ENCODE measurements at places on chromosomes 7 and 10.

- no peak for DNase-seq
Measured at GRCh38 chr10:130194194-130194990, 58.2 kb downstream of the GLRX3 start.

DNA sequence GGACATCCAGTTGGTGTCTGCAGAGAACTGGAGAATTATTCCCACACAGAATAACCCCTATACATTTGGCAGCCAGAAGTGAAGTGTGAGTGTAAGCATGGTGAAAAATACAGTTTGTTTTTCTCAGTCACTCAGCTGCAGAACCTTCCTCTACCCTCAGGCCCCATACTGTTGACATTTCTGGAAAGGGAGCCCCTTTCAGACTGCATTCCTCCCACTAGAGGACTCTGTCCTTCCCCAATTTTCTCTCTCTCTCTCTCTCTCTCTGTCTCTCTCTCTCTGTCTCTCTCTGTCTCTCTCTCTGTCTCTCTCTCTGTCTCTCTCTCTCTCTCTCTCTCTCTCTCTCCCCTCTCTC lies 86.8 kb upstream of the STEAP1B start:
- DNase-seq, result no peak

GRCh38 chr10:92124616-92125143 lies 166.2 kb downstream of the CPEB3 start:
- DNase-seq, result no peak

- DNase-seq, result no peak
Measured at GRCh38 chr10:33532901-33533300, 198.4 kb upstream of the NRP1 start.

GRCh38 chr7:36207451-36208291 lies 54.6 kb downstream of the EEPD1 start:
- DNase-seq, result no peak

DNA sequence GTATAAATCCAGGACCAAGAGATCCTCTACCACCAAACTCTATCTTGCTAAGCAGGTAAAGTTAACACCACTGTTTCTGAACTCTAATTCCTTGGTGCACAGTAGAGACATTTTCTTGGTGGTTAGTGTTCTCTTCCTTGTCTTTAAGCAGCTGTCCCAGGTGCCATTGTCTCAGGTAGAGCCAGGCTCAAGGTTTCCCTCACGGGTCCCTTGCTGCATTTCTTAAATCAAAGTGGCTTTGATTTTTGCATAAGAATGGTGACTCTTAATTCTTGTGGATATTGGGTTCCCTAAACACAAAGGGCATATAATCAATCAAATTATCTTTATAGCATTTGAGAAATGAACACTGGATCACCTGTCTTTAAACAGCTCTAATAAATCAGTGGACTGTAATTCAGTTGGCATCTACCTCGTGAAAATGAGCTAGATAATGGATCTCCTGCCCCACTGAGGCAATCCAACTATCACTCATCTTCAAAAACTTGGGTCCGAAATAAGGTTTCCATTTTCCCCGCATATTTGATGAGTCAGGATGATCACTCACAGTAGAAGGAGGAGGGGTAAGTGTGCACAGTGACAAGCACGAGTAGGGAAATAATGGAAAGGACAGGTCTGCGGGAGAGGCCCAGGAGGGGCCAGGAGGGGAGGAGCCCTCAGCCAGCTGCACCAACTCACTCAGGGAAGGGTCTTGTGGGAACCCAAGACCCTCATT lies 2.4 kb downstream of the ABCC2 start:
- DNase-seq, result no peak

DNA sequence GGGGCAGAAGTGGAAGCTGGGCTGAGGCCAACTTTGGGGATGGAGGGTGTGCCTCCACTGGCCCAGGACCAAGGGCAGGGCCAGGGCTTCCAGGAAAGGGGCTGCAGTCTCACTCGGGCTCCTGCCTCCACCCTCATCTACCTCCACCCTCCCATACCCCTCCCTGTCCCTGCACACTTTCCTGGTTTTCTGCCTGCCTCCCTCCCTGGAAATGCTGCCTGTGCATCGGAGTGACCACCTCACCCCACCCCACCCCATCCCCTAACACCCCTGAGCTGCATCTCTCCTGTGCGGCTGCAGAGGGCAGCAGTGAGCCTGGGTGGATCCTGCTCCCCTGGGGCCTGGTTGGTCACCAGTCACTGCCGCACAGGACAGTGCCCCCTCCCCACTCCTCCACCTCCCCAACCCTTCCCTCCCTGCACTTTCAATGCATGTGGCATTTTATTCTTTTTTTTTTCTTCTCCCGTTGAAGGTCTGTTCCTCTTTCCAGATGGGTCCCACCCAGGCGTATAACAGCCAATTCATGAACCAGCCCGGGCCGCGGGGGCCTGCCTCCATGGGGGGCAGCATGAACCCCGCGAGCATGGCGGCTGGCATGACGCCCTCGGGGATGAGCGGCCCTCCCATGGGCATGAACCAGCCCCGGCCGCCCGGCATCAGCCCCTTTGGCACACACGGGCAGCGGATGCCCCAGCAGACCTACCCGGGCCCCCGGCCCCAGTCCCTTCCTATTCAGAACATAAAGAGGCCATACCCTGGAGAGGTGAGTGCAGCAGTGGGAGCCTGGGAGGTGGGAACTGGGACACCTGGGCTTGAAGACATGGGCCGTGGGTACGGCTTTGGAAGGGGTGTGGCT lies 54.1 kb upstream of the PPIF start:
- DNase-seq, result no peak

- no peak for DNase-seq
Measured at GRCh38 chr7:47354071-47354470, 227.8 kb downstream of the TNS3 start.

- DNase-seq, result no peak
Measured at GRCh38 chr7:115015619-115016018, 93.7 kb downstream of the MDFIC start.

GRCh38 chr10:119341459-119342301 lies 134.3 kb downstream of the GRK5 start:
- no peak for DNase-seq

GRCh38 chr10:128875030-128875744 lies 591.9 kb upstream of the MGMT start:
- DNase-seq, result no peak

DNA sequence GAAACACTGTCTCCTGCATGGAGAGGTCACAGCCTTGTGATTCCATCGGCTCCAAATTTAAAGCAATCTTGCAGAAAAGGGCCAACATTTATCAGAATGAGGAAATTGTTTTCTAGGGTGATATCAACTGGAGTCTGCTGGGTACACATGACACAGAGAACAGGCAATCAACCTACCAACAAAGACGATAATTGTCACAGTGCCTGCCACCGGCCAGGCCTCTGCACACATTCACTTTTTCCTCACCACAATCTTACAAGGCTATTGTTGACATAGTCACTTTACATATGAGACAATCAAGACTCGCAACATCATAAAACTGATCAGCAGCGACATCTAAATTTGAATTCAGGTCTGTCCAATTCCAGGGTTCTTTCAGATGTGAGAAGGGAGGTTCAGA lies 189.4 kb downstream of the KCNMA1 start:
- DNase-seq, result no peak

DNA sequence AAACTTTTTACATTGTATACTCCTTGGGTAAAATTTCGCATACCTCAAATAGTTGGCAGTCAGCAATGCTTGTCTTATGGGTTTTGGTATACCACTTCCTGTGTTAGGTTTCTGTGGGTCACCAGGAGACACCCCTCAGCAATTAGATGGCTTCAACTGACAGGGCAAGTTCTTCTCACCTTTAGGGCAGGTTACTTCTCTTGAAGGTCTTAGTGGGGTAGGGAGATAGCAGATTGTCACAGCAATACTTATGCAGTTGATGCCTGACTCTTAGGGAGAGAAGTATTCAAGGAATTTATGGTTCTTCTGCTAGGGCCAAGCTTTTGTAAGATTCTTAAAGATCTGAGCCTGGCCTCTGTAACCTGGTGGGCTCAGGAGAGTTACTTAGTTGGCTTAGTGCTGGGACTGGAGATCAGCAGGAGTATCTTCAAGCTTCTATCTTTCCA lies 42.9 kb downstream of the MKLN1 start:
- DNase-seq, result no peak

DNA sequence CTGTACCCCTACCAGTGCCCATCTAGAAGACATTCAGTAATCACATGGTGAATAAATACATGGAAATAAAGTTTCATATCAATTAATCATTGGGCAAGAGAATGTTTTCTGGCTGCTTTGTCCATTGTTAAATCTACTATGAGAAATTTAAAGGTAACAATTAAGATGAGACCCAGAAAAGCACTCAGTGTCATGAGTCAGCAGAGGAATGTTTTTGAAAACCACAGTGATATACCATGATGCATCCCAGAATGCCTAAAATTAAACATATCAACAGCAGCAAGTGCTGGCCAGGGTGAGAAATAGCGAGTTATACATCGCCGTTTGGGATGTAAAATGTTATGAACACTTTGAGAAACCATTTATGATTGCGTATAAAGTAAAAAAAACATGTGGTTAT lies 825.3 kb upstream of the C7orf33 start:
- DNase-seq, result no peak

DNA sequence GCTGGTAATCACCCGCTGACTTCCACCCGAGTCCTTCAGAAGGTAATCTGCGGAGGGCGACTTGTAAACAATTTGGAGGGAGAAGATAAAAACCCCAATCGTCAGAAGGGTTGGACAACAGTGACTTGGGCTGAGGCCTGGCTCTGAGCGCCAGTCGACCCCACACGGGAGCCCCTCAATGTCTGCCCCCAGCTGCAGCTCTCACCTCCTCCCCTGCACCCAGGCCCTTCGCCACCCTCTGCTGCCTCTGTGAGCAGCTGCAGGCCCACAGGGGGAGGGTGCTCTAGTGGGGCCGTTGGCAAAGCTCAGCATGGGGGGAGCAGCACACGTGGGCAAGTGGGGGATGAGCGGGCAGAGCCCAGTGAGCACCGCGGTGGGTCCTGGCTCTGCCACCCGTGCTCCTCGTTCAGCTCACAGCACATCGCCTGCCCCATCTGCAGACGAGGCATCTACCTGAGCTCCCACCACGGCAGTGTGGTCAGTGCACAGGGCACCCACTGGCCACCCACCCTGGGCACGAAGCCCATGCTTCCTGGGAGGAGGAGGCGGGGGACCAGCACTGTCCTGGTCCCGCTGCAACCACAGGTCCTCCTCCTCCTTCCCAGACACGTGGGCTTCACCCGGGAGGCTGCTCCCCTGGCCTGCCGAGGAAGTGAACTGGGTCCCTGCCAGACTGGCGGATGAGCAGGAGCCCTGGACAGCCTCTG lies 280.5 kb downstream of the ELFN1 start:
- DNase-seq, result no peak

GRCh38 chr10:65555192-65555591 lies 1370.6 kb upstream of the LRRTM3 start:
- DNase-seq, result no peak

- DNase-seq, result no peak
Measured at GRCh38 chr7:29527505-29528108, 36.0 kb upstream of the PRR15 start.

DNA sequence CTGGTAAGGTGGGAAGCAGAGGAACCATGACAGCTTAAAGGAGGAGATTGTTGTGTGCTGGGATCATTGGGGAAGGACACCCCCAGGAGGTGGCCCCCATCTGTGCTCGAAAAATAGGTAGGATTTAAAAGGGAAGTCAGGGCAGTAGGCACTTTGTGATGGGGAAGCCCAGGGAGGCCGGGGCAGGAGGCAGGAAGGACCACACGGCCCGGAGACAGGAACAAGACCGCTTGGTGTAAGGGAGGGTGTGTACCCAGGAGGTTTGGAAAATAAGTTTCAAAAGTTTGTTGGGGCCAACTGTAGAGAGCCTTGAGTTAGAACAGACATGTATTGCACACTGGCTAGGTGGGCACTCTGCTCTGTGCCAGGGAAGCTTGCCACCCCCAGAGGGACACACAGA lies 20.7 kb downstream of the ZNF467 start:
- DNase-seq, result no peak

- no peak for DNase-seq
Measured at GRCh38 chr10:3172081-3172445, 519 bp downstream of the PITRM1 start.

DNA sequence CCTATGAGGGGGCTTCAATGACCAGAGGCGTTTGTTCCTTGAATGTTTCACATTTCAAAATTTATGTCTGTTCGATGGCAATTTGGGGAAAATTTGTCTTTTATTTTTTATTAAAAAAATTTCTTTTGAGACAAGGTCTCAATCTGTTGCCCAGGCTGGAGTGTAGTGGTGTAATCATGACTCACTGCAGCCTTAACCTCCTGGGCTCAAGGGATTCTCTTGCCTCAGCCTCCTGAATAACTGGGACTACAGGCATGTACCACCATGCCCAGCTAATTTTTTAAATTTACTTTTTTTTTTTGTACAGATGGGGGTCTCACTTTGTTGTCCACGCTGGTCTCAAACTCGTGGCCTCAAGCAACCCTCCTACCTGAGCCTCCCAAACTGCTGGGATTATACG lies 39.7 kb downstream of the OTUD1 start:
- no peak for DNase-seq

DNA sequence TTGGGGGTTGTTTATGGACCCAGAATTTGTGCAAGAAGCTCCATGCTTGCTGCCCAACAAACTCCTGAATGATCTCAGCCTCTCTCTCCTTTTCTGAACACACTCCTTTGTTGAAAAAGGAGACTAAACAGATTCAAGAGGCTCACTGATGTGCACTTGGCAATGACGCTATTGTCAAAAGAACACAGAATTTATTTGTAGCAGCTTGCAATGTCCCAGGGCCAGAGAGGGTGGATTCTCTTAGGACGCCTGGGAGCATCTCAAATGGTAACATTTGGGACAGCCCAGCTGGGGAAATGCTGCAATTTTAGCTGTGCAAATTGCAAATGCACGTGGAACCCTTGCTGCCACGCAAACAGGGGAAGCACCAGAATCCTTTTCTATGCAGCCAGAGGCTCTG lies 79.9 kb downstream of the GPR26 start:
- DNase-seq, result no peak

DNA sequence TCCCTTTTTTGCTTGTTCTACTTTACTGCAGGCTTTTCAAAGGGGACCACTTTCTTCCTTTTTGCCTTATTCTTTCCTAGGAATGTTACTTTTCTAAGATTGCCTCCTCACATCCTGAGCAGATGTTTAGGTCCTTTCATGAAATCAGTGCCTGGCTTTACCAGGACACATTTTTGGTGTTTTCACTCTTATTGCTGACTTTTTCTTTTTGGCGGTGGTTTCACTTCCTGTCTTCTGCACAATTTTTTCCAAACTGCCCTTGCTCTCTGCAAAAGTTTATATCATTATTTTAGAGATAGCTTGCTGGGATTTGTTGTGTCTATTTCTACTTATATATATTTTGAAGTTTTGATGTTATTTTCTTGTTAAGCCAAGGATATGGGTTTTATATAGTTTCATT lies 332.2 kb upstream of the MTPN start:
- no peak for DNase-seq

- no peak for DNase-seq
Measured at GRCh38 chr10:77511498-77512218, 126.0 kb downstream of the KCNMA1 start.
